ENCODE measurements at places on chromosomes 11 and 22.

DNA sequence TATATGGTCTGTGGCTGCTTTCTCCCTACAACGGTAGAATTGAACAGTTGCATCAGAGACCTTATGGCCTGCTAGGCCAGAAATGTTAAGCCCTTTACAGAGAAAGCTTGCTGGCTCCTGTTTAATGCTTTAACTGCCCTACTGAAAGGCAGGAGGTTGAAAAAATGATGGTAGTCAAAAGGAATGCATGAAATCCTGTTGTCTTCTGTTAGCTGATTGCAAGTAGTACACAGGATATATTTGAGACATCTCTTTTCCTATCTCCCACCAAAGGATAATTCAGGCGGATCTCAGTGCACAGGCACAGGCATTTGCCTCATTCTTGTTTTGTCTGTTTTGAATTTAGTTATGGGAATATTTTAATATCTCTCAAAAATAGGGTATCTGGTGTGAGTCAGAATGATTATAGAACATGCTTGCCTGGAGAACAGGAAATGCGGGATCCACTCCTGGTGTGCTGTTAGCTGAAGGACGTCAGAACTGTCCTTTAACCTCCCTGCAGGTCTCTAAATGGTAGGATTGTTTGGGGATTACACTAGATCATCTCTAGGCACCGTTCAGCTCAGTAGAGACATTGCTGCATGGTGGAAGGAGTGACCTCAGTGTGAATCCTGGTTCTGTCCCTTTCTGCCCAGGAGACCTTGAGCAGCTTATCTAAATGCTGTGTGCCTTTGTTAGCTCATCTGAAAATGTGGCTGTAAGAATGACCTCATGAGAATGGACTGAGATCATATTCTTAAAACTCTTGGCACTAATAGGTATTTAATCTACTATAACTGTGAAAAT, 49.5 kb downstream of the PACS1 start:
- no peak for DNase-seq

DNA sequence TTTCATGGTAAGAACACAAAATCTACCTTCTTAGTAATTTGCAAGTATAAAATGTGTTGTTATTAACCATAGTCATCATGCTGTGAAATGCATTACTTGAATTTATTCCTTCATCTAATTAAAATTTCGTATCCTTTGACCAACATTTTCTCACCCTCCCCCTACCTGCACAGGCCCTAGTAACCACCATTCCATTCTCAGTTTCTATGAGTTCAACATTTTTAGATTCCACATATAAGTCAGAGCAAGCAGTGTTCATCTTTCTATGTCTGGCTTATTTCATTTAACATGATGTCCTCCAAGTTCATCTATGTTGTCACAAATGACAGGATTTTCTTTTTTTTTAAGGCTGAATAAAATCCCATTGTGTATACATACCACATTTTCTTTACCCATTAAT, 43.5 kb upstream of the CCDC179 start:
- no peak for DNase-seq

GRCh38 chr11:8315954-8316353, 52.3 kb upstream of the LMO1 start:
- DNase-seq = no peak

- no peak for DNase-seq
Observed at GRCh38 chr11:86741839-86742805, 58.2 kb upstream of the PRSS23 start.

GRCh38 chr11:62548545-62549335, 2.1 kb upstream of the AHNAK start:
- no peak for DNase-seq

- DNase-seq = peak; percentile 36
Observed at GRCh38 chr11:16604794-16605388, 133.6 kb upstream of the C11orf58 start.

GRCh38 chr11:3137486-3138177, 27.5 kb downstream of the OSBPL5 start:
- DNase-seq = no peak

DNA sequence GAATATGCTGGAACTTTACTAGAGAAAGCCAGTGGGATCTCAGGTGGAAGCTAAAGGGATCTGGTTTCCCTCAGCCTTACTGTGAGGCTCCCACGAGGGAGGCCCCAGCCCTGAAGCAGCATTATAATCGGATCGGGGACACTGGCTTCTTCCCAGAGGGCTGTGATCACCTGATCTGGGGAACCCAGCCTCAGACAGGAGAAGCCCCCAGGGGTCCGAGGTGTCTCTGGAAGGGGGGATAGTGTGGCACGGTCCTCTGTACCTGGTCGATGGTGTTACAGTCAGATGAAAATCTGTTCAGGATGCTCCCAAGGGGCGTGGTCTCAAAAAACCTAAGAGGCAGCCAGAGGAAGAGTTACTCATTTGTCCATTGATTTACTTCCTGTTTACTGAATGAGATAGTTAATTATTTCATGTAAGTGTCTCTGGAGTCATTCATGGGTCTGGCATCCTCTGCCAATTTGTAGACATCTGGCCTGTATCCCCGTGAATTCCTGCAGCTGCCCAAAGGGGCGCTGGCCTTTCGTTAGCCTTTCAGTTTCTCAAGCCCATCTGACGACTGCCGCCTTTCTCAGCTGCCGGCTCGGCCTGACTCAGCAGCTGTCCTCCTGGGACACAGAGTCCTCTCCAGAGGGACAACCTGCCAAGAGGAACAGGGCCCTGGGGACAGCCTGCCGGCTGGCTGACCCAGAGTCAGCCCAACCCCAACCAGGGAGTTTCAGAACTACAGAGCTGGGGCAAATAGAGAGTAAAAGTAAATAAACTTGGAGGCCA, 17.0 kb upstream of the KCNJ11 start:
- no peak for DNase-seq

DNA sequence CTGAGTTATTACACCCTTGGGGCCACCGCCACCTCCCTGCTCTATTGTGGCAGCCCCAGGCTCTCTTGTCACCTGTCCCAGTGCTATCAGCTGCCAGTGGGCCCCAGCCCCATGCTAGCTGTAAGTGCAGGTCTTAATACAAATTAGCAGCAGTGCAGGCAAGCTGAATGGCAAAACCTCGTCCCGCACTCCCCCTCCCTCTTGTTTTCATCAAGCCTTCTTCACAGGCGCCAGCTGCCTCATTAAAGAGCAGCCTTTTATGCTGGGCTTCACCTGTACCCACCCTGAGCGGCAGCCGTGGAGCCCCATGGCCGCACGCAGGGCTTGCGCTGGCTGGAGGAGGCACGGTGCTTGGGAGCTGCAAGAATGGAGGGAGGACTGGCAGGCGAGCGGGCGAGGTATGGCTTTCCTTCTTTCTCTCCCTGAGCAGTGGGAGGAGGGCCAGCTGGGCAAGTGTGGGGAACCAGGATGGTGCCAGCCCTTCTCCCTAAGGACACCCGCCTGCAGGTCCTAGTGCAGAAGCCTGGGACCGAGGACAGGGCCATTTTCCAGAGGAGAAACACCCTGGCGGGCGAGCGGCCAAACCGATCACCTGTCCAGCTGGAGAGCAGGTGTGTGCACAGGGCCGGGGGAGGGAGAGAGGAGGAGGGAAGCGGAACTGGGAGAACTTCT, 70.7 kb downstream of the FLI1 start:
- DNase-seq = no peak

DNA sequence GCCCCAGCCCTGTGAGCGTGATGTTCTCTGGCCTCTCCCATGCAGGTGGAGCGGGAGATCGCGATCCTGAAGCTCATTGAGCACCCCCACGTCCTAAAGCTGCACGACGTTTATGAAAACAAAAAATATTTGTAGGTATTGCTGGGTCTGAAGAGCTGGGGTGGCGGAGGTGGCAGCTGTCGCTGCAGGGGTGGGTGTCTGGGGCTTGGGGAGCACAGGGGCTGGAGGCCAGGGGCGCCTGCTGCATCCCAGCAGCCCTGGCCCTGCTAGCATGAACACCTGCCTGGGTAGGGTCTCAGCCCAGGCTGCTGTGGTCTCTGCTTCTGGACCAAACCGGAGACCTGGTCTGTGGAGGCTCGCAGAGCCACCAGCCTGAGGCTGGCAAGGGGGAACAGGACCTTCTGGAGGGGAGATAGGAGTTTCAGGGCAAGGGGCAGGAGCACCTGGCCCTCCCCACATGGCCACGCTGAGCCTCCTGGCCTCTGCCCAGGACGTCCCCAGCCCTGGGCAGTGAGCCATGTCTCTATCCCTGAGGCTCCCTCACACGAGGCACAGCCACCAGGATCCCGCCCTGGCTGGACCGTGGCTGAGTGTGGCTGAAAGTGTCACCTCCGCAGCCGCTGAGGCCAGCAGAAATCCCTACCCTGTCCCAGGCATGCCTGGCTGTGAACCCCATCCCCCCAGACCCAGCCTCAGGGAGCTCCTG, 48.2 kb downstream of the MOB2 start:
- no peak for DNase-seq

GRCh38 chr11:6705905-6706535, 22.9 kb upstream of the MRPL17 start:
- peak; percentile 49 for DNase-seq

DNA sequence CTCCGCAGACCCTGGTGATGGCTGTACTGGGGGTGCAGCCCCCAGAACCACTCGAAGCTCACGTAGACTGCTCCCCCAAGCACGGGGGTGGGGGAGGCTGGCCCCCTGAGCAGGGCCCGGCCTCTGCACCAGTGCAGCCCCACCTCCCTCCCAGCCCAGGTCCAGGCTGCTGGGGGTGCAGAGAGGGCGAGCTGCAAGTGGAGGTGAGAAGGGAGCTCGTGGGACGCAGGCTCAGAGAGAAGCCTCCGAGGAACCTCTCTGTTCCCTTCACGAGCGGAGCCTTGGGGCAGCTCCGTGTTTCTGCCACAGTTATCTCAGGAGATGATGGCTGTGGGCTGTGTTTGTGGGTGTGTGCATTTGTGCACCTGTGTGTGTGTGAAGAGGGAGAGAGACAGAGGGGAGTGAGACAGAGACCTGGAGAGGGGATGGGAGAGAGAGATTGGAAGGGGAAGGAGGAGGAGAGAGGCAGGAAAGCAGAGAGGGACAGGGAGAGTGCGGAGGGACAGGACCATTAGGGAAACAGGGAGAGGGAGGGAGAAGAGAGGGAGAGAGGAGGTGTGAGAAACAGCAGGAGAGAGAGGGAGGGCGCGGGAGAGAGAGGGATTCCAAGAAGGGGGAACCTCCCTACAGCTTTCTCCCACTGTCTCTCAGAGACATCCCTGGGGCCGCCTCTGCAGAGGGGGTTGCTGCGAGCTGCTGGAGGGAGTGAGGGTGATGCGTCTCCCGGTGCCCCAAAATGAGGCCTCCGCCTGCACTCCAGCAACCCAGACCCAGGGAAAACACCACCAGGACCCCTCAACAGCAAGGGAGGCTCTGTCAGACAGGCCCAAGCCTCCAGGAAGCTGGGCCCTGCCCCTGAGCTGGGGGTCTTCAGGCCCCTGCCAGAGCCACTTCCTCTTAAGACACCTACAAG, 1488.6 kb downstream of the BRD1 start:
- no peak for DNase-seq

- DNase-seq = no peak
Observed at GRCh38 chr11:75159151-75159953, 8.4 kb downstream of the SLCO2B1 start.

DNA sequence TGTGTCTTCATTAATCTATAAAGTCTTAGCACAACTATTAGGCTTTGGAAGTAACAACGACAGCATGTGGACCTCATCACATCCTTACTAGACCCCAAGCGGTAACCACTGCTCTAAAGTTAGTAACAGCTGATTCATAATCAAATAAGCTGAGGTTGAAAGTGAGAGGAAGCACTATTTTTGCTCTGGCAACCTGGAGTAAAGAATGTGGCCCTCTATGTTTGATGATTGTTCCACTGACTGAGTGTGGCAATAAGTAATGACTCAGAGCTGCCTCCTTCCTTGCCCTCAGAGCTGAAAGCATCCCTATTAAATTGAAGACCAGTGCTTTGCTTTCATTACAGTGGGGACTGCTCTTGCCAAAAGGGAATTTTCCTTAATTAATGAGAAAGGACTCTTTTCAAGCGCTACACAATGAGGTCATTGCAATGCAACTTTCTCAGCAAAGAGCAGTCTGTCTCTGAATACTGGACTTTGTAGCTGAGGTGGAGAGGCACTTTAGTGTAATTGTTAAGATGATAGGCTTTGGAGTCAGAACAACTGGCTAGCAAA, 906.1 kb upstream of the RAG2 start:
- DNase-seq = no peak

- DNase-seq = no peak
Observed at GRCh38 chr11:120579611-120580031, 68.1 kb downstream of the GRIK4 start.

DNA sequence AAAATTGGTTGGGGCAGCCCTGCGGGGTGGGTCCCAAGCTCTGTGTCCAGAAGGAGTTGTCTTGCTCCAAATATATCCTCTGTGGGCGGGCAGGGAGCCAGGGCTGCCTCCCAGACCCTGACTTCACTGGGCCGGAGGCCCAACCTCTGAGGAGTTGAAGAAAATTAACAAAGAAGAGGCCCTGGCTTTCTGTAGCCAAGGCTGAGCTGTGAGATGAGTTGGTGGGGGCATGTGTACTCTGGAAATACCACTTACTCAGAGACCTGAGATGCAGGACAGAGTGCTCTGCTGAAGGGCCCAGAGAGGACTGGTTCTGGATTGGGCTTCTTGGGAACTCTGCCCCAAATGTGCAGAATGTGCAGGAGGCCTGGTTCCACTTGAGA, 96.3 kb downstream of the SWAP70 start:
- DNase-seq = no peak

GRCh38 chr22:30289980-30290313, 642 bp upstream of the CASTOR1 start:
- DNase-seq = no peak

GRCh38 chr22:35611891-35612576, 5.1 kb downstream of the MB start:
- no peak for DNase-seq

DNA sequence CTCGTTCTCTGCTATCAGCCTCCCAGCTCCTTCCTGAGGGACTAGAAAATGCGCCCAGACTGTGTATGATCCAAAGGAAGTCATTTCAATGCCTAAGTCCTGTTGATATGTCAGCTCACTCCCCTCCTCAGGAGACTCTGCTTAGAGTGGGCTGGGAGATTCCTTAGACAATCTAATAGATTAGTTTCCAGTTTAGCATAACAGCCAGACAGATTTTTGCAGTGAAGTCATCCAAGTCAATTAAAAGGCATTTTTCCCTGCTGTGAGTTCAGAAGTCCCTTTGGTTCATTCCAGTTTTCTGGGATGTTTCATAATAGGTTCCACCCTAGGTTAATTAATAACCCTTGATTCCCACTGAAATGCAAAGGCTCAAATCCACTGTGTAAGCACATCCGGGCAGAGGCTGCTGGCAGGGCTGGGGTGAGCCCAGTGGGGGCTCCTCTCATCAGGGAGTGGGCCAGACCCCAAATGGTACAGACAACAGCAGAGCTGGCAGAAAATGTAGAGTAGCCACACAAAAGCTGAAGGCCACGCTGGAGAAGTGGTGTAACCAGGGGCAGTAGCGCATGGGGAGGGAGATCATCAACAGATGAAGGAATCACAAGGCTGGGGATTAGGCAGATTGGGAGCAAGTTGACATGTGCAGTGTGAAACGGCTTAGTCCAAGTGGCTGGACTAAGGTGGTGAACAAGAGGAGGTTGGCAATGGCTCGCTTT, 90.6 kb downstream of the SYN3 start:
- DNase-seq = no peak

GRCh38 chr11:121611242-121611641, 158.5 kb upstream of the SORL1-AS1 start:
- DNase-seq = no peak

GRCh38 chr11:126267650-126268049, 1.0 kb downstream of the SRPRA start:
- DNase-seq = no peak

All from activated T-cell treated with anti-CD3 and anti-CD28 coated beads, Interleukin-2, amount 50 U/mL, for 48 hours (primary cell).